ENCODE measurements at places on chromosomes 4 and X.

- DNase-seq = no peak
Observed at GRCh38 chrX:96578781-96579180, 105.9 kb upstream of the DIAPH2 start.

DNA sequence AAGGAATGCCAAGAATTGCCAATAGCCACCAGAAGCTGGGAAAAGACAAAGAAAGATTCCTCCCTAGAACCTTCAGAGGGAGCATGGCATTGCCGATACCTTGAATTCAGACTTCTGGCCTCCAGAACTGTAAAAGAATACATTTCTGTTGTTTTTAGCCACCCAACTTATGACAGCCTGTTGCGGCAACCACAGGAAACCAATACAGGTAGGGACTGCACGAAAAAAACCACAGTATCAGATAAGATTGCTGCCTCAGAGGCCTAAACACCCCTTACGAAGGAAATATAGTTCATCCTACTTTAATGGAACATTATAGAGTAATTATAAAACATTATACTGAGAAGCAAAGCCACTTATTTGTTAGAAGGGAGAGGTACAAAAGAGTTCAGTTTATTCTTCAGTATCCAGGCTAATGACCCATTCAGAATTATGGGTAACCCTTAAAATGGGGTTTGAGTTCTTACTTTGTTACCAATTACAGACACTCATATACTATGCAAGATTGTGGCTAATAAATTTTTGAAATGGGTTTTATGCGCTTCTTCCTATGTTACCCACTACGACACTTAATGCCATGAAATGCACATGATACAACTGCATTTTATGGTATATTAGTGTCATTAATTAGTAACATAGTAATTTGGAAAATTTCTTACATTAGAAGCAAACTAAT is 37.4 kb upstream of the SMIM10L2A start:
- DNase-seq = no peak

DNA sequence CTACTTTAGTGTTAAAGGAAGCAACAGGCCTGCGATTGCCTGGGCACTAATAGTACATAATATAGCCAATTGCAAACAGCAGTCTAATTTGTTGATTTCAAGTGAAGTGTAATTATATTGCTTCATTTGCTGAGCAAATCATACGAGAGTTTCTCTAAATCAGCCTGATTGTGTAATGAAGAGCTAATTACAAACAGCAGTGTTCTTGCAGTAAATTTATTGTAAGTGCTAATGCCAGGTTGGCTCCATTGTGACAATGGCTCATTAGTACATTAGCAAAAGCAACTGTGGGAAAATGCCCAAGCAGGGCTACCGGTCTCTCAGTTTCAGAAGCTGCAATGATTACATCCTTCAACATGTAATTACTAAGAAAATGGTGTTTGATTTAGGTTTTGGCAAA is 591.5 kb downstream of the GALNTL6 start:
- DNase-seq = no peak

GRCh38 chrX:46407753-46408130 is 137.5 kb downstream of the ZNF674 start:
- DNase-seq = no peak

DNA sequence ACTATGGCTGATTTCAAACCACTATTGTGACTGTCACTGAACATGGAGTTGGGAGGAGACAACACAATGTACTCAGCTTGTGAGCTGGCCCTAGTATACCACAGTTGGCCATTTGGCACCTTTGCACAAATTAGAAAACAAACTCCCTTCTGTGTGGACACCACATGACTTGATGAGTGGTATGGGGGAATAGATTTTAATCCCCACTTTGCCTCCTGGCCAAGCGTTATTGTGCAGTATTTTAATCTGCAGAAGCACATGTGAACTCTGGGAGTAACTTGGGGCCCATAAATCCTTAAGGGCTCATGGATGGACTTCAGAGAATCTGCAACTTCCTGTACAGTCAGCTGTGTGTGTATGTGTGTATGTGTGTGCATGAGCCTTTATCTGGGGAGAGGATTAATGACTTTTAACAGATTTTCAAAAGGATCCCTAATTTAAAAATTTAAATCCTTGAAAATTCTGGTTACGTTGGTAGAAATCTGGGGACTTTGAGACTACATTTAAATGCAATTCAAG is 105.0 kb upstream of the PAQR3 start:
- DNase-seq = peak; percentile 77

GRCh38 chr4:7756561-7757355 is 182.9 kb downstream of the AFAP1 start:
- no peak for DNase-seq

DNA sequence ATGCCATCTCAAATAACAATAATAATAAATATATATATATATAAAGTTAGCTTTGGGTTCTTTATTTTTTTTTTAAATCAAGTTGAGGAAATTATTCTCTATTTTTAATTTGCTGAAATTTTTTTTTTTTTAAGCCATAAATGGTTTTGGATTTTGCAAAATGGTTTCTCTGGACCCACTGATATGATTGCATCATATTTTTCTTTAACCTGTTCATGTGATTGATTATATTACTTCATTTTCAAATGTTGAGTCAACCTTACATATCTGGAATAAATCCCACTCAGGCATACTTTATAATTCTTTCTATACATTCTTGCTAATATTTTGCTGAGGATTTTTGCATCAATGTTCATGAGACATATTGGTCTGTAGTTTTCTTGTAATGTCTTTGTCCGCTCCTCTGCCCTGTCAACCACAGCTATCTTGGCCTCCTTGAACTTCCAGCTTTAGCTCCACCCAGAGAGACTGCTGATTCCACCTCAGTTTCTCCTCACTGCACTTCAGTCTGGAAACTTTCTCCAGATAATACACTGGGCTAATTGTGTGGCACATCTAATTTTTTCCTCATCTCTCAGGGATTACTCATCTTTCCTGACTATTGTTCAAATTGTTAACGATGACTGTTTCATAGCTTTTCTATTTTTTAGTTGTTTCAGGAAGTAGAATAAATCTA is 160.9 kb upstream of the GIMD1 start:
- DNase-seq = no peak

DNA sequence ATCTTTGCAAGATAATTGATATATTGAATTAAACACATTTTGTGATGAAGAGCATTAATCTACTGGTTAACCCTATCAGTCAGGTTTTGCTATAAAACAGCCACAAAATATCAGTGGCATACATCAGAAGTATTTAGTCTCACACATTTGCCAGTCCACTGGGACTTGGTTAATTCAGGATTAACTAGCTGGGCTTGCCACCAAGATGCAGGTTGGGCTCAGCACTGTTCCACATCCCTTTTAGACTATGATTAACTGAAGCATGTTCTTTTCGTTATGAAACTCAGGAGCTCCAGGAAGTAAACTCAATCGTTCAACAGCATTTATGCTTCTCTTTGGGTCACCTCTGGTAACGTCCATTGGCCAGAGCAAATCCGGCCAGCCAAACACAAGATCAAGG is 538.1 kb upstream of the HS3ST1 start:
- DNase-seq = no peak

- no peak for DNase-seq
Observed at GRCh38 chr4:71833232-71833900, 49.5 kb upstream of the GC start.

DNA sequence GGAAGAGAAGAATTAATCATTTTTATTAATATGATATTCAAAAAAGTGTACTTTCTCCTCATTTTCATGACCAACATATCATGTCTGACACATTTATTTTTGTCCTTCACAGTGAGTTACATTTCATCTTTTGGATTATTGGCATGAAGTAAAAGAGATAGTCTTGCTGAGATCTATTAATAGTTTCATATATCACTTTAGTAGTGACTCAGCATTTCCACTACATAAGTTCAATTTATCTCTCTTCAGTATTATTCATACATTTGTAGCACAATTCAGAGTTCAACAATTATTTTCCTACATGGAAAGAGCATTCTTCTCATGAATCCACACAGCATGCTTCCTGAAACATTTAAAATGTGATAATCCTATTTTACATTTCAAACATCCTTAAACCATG is 1461.1 kb downstream of the TECRL start:
- no peak for DNase-seq

GRCh38 chr4:30380404-30380998 is 339.7 kb upstream of the PCDH7 start:
- peak; percentile 34 for DNase-seq

DNA sequence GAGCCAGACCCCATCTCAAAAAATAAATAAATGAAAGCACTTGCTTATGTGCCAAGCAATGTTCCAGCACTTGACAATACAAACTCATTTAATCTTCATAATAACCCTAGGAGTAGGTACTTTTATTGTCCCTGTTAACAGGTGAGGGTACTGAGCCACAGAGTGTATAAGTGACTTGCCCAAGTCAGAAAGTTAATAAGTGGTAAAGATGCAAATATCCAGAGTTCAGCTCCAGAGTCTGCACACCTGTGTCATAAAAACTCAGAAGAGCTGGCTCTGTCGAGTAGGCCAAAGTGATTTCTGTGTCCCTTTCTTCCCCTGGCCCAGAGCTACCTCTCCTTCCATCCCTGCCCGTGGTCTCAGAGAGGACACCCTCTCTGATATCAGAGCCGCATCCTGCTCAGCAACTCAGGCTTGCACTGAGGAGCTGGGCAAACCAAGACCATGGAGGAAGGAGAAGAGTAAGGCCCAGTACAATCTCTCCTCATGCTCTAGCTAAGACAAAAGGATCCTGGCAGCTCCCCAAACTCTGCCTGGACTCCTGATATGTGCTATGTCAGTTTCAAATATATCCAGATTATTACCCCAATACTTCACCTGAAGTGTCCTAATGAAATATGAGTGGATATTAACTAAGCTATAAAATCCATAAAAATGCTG is 136.3 kb downstream of the HS6ST2 start:
- DNase-seq = no peak

- no peak for DNase-seq
Observed at GRCh38 chr4:66252291-66252690, 582.0 kb upstream of the EPHA5 start.

DNA sequence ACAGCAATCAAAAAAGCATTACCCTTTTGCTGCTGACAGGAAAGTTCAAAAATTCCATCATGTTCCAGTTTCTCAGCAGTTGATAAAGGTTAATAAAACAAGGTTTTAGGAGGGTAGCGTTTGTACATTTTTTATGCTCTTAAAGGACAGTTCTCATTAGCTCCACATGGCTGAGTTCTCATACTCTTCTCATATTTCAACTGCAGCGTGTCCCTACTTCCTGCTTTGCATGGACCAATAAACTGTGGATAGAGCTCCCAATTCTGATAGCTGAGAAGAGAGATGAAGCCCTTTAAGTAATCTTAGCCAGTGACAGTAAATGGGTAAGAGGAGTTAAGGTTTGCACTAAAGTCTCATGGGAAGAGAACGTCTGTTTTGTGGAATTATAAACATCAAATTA is 53.5 kb downstream of the SPANXA2 start:
- DNase-seq = peak; percentile 70

GRCh38 chr4:24917076-24917856 is 4.4 kb upstream of the CCDC149 start:
- no peak for DNase-seq

DNA sequence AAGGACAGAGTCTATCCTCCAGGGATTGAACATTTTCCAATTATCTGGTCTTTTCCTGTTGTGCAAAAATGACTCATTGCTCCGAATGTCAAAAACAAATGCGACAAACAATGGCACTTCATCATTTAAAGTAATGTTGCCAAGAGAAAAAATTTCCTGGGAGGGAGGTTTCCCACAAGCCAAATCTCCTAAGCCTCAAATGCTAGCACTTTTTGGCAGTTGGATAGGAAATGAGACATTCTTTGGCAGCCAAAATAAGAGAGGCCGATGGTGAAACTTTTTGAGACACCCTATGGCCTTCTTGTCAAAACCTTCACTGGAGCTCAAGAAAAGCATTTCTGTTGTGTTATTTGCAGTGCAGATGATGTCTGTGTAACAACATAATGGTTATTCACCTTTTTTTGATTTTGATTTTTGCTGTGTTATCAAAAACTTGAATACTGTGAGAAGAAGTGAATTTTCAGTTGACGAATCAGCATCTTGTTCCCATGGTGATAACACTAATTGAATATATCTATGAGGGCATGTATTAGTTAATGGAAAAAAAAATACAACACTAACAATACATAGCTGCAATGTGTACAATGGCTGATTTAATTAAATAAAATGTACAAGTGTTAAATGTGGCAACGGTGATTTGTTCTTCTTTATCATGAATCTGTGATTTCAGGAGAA is 333.8 kb downstream of the ANK2 start:
- no peak for DNase-seq

DNA sequence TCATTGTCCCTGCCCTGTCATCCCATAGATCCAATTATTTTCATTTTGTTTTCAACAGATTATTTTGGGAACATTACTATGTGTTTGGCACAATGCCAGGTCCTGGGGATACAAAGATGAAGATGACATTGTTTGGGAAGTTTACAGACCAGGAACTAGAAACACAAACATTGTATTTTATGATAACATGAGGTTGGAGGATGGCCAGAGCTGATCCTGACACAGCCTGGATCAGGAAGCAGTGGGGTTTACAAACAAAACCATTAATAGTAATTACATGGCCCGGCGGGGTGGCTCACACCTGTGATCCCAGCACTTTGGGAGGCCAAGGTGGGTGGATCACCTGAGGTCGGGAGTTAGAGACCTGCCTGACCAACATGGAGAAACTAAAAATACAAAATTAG is 29.9 kb downstream of the CLRN2 start:
- DNase-seq = no peak

GRCh38 chrX:151714362-151714761 is 1.5 kb upstream of the FATE1 start:
- DNase-seq = no peak

DNA sequence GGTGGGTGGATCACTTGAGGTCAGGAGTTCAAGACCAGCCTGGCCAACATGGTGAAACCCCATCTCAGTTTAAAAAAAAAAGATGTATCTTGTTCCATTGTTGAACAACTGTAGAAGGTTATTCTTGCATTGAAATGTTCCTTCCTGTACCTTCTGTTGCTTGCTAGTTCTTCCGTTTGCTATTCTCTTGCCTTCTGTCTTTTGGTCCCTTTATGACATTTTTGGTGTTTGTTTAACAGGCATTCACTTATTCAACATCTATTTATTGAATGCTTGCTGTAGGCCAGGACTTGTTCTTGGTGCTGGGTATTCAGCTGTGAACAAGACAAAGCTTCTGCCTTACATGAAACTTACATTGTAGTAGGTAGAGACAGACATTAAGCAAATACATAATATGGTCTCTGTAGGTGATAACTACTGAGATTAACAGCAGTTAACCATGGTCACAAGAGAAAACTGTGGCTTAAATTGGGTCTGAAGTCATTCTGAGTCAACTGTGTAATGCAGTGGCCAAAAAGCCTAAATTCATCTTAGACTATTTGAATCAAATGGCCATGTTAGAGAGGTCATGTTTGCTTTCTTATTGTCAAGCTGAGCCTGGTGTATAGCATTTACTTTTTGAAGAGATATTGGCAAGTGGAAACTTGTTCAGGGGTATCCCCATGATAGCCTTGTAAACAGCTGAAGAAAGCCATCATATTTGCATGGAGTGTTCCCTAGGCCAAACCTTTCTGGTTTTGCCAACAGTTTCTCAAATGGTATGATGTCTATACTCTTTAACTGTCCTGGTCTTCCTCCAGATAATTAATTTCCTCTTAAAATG is 35.6 kb downstream of the GAB1 start:
- no peak for DNase-seq

All from NCI-H524 treated with DMSO at 0.1 percent for 48 hours (cell line).